Esophagus muscularis mucosa (tissue), 4 donors: ENCODE measurements at places on chromosomes 7 and 10.

DNA sequence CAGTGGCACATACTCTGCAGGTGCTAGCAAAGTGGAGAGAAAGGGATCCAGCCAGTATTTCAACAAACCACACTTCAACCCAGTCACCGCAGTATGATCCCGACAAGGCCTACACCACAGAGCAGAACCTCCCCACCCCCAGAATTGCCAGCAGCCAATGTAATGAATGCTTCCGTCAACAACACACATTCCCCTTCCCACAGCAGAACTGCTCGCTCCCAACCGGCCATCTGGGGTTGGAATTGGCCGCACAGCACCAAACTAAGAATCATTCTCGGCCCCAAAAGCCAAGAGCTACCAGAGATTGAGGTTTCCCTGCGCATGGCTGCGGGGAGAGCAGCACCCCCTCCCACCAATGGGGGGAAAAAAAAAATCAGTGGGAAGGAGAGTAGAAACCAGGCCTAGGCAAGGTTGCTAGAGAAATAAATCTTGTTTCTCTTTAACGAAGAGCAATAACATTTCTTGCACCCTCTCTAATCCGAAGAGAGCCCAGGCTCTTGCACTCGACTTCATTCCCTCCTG lies 1.1 kb downstream of the WASL start:
- DNase-seq: no peak

GRCh38 chr7:13104128-13104527 lies 416.7 kb downstream of the ARL4A start:
- DNase-seq: no peak

DNA sequence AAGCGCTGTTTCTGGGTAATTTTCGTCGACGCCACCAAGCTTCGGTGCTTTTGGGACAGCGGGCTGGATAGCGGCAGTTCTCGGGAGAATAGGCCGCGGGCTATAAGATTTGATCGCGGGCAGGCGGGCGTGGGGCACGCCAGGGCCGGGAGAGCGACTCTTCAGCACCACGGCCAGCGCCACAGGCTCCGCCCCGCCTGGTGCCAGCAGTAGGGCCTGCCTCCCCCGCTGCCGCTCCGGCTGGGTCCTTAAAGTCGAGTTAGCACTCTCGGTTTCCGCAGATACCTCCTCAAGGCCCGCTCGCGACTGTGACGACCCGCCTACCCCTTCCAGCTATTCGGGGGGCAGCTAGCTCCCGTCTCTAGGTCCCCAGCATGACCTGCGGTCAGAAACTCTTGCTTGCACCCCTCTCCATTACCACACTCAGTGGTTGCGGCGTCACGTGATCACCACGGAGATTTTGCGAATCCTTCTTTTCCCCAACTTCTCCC lies 9.4 kb downstream of the NXPH1 start:
- no peak for DNase-seq

DNA sequence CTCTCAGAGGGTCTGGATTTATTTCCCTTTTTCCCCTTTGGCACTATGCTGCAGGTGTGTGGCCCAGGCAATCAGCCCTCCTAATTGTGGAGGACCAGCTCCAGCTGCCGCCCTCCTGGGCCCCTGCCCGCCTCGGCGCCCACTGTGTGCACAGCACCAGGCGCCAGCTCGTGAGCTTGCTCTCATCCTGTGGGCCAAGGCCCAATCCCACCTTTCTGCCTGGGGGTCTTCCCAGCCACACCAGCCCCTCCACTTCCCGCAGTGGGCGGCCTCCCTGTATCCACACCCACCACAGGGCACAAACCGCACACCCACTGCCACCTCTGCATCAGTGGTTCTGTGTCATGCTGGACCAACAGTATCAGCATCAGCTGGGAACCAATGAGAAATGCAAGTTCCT lies 25.5 kb upstream of the SLIT1 start:
- no peak for DNase-seq

- no peak for DNase-seq
Observed at GRCh38 chr10:13776861-13777311, 190.1 kb downstream of the PRPF18 start.

GRCh38 chr7:104980841-104981671 lies 32.9 kb upstream of the KMT2E start:
- no peak for DNase-seq

DNA sequence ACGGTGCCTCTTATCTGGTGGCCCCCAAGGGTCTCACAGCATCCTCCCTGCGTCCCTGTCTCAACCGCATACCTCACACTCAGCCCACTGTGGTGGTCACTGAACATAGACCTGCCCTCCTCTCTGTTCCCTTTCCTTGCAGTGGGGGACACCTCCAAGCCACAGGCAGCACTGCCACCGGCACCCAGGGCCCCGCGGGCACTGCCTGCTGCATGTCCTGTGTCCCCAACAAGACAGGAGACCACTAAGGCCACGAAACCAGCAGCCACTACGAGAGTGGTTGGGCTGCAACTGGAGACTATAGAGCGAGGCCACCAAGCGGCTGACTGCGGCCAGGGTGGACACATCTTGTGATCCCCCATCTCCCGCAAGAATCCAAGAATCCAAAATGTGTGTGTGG lies 15.3 kb downstream of the BRI3 start:
- no peak for DNase-seq

- no peak for DNase-seq
Observed at GRCh38 chr7:42214060-42214679, 22.8 kb downstream of the GLI3 start.

DNA sequence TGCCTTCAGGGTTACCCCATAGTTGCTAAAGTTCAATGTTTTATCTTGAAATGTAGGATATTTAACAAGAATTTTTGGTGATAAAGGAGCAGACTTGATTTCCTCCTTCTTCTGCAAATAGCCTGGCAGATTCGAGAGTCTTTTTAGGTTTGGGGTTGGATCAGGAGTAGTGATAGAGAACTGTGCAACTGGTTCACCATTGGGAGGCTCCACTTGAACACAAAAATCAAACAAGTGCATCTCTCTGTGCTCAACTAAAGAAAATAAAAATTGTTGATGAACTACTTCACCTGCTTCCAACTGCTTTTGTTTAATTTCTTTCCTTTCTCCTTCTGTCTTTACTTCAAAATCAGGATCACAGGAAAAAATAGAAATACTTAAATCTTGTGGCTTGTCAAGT lies 58.5 kb downstream of the MACC1 start:
- no peak for DNase-seq

DNA sequence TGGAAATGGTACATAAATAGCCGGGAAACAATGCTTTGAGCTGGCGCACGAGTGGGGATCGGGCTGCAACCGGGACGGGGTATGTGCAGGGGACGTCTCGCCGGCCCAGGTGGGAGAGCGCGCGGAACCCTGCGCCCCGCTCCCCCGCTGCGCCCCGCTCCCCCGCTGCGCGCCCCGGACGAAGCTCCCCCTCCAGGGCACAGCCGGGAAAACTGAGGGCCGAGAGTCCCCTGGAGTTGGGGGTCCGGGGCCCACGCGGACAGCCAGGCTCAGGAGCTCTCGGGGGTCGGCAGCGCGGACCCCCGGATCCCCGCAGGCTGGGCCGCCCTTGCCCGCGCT lies 514 bp downstream of the RADIL start:
- DNase-seq: no peak

- no peak for DNase-seq
Observed at GRCh38 chr7:3899559-3899991, 598.5 kb downstream of the SDK1 start.

GRCh38 chr7:77913977-77914607 lies 115.5 kb downstream of the PHTF2 start:
- no peak for DNase-seq

DNA sequence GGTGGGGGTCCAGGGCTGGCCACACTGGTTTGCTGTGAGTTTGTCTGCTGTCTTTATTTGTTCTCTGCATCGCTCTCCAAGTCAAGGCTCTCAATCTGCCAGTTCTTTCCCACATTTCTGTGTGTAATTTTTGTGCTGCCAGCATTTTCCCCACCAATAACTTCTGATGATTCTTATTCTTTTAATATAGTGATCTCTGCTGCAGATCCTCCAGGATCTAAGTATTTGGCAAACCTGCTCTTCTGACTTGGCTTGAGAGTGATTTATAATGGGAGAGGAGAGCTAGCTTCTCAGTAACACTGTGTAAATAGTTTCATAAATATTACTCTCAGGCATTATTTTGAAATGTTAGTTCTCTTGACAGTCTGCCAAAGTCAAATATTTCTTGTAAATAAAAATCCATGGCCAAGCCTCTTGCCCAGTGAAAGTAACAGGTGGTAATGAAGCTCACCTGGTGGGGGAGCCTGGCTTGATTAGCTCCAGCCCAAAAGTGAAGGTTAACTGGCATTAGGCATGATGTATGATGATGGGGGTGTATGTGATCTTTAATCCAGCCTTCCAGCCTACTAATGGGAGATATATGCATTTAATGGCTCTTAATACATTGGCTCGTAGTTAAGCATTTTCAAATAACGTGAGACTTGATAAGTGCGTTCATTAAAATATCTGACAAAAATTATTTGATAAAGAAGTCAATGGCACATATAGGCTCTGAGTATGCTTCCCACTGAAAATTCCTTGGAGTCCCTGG lies 1055.9 kb downstream of the KCNMA1 start:
- DNase-seq: no peak

DNA sequence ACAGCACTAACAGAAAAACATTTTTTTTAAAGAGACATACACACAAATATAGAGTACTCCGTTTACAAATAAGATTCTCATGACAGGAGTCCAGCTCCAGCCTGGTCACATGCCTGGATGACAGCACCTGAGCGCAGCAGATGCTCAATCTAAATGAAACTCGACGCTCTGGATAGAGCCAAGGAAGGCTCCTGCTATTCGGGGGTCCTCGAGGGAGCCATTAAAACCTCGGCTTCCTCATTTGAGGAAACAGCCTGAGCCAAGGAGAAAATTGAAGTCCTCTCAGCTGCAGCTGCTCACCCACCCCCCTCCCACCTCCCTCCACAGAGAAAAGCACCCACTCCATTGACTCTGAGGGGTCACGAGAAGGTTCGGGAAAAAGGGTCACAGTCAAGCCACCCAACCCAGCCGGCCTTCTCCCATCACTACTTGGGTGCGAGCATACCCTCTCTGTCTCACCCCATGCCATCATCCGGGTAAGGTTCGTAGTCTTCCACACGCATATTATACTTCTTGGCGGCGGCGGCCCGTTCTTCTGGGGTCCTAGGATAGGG lies 673 bp downstream of the NDUFB8 start:
- DNase-seq: no peak

- no peak for DNase-seq
Observed at GRCh38 chr7:127903892-127904669, 127.2 kb downstream of the LRRC4 start.

DNA sequence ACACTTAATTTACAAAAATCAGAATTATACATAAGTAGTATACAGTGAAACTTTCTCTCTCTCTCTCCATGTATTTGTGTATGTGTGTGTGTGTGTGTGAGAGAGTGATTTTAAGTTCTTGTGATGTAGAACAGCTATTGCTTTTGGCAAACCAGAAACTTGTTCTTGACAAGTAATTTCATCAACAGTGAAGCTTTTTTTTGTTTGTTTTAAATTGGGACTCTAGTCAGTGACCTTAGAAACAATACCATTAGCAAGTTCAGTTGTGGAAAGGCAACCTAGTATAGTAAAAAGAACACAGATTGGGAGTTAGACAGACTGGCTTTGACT lies 319.1 kb downstream of the PTEN start:
- no peak for DNase-seq

GRCh38 chr7:153408360-153409335 lies 643.5 kb upstream of the DPP6 start:
- DNase-seq: no peak

DNA sequence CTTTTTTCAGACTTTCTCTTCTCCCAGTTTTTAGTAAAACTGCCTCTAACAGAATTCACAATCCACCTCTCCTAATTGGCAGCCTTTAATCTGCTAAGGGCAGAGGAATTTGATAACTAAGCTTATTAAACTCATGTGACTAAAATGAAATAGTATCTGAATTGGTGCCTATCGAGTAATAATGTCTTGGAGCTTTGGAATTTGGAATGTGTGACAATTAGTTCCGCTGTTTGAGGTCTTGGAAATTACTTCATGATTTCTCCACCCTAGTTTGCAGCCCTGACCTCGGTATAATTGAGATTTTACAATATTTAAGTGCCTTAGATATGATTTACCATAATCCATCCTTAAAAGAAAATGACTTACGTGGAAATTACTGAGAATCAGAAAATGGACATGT lies 190.4 kb upstream of the NEBL start:
- DNase-seq: no peak

DNA sequence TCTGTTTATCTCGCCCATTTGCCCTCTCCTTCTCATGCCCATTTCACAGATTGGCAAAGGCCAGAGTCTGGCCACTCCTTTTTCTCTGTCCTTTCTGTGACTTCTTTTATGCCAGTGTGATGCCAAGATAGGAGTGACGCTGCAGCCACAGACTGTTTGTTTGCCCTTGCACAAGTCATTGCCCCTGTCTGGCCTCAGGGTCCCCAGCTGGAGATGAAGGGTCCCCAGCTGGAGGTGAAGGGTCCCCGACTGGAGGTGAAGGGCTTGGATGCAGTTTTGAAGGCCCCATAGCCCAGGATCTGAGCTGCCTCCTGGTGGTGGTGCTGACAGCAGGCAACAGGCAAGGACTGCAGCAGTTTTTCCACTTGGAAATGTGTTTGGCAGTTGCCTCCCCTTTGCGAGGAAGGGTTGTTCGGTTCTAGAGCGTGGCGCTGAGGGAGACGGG lies 50.8 kb upstream of the SLC29A3 start:
- no peak for DNase-seq

DNA sequence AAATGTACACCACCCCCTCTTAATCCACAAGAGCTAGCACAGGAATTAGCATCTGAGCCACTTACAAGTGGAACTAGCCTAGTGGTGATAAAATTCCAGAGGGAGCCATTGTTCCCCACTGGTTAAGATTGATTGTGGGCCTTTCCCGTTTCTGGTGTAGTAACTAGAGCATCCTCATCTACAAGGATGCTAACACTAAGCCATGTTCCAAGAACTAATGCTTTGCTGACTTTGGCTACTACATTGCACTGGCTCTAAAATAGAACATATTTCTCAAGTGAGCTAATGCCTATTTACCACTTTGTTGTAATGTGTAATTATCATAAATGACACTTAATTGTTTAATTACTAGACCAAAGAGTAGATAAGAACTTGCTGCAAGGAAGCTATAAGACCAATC lies 143.7 kb downstream of the FZD1 start:
- DNase-seq: no peak

DNA sequence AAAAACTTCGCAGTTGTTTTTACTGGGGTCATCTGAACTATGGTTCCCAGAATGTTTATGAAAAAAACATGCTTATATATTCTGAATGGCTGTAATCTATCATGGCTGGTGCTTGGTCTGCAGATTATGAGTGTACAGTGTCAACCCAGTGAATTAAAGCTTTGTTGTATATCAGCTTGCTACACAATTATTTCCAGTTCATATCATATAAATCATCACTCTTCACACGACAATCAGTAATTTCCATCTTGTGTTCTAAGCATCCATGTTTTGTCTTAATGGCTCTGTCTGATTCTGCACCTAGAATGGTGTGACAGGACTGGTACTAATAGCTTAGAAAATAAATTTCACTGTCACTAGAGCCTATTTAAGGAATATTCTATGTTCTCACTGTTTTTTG lies 83.6 kb downstream of the CABCOCO1 start:
- DNase-seq: no peak

GRCh38 chr10:77419056-77419455 lies 218.6 kb downstream of the KCNMA1 start:
- DNase-seq: no peak

- no peak for DNase-seq
Observed at GRCh38 chr7:104552102-104552501, 223.7 kb downstream of the LHFPL3 start.
